ENCODE measurements at places on chromosomes 2 and 18. TPM values are rescaled to one million over a fixed set of nuclear protein-coding genes. Genes with fewer than 3 reads are reported as not detected.

GRCh38 chr18:64699081-64699480 lies 550.2 kb upstream of the LINC00305 start:
- H3K27me3 ChIP-seq, result no peaks in the 10 kb centered on the region
- H3K4me3 ChIP-seq, result no peak overlapping the region
- H3K4me1 ChIP-seq, result no peaks in the 10 kb centered on the region
- H3K27ac ChIP-seq, result no peak overlapping the region

GRCh38 chr2:237432484-237433092 lies 18.6 kb upstream of the COL6A3 start:
- no peaks in the 10 kb centered on the region for H3K27me3 ChIP-seq
- H3K4me3 ChIP-seq, result no peak overlapping the region
- no peaks in the 10 kb centered on the region for H3K36me3 ChIP-seq
- DNase-seq, result peak; percentile 82
- H3K27ac ChIP-seq, result peak overlapping the region; percentile 99

DNA sequence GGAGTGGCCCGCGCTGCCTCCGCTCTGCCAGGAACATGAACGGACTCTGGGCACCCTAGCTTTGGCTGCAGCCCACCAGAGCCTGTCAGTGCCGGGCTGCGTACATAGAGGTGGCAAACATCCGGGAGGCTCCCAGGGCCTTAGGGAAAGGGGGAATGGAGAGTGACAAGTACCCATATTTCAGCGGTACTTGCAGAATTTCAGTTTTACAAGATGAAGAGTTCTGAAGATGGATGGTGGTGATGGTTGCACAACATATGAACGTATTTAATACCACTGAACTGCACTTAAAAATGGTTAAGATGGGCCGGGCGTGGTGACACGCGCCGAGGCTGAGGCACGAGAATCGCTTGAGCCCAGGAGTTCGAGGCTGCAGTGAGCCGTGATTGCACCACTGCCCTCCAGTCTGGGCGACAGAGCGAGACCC lies 873 bp downstream of the MTHFD2 start:
- peak overlapping the region; percentile 86 for H3K27ac ChIP-seq
- H3K4me3 ChIP-seq, result peak overlapping the region; percentile 64
- H3K36me3 ChIP-seq, result no peaks in the 10 kb centered on the region
- H3K27me3 ChIP-seq, result no peaks in the 10 kb centered on the region
- H3K4me1 ChIP-seq, result peaks cover 5% of the 10 kb centered on the region

Gene ABCA12
- polyA plus RNA-seq, result 0.07 TPM

- no peaks in the 10 kb centered on the region for H3K4me1 ChIP-seq
- no peak for DNase-seq
- H3K36me3 ChIP-seq, result no peaks in the 10 kb centered on the region
- no peaks in the 10 kb centered on the region for H3K27me3 ChIP-seq
These were observed 71.0 kb downstream of the TMEM182 start for GRCh38 chr2:102832789-102833188.

Gene NLRC4
- polyA plus RNA-seq, result 0.02 TPM

Gene ANAPC1
- polyA plus RNA-seq, result 22.4 TPM

DNA sequence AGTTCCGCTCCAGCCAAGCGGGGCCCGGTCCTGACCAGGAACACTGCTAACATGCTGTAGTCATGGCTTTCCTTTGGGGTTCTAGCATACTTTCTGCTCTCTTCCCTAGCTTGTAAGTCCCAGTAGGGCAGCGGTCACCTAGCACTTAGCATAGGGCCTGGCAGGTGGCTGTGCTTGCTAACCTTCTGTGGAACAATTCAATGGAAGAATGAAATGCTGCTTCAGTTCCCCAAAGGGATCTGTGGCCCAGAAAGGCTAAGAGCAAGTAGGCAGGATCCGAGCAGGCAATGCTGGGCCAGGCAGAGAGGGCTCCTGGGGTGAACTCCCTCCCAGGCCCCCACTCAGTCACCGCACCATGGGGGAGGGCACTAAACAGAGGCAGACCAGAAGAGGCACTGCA lies 266.8 kb downstream of the CELF4 start:
- H3K27ac ChIP-seq, result peak overlapping the region; percentile 76
- no peak overlapping the region for H3K4me3 ChIP-seq
- H3K27me3 ChIP-seq, result no peaks in the 10 kb centered on the region
- no peaks in the 10 kb centered on the region for H3K36me3 ChIP-seq

DNA sequence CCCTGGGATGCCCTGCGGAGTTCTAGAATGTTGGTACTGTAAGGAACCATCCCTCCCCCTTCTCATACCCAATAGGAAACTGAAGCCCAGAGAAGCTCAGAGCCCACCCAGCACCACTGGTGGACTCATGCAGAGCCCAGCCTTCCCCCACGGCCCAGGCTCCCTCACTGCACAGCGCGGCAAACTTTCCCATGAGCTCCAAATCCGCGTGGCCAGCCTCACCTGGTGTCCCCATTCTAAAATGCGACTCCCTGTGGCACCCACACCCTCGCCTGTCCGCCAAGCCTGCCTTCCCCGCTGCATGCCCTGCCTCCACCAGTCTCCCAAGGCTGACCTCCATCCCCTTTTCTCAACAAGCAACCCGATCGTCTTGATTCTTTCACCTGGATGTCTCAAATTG lies 51.1 kb downstream of the PTGR3 start:
- no peak overlapping the region for H3K4me3 ChIP-seq
- H3K27ac ChIP-seq, result no peak overlapping the region
- DNase-seq, result no peak
- no peaks in the 10 kb centered on the region for H3K36me3 ChIP-seq
- H3K27me3 ChIP-seq, result no peaks in the 10 kb centered on the region

Gene ACTR1B
- 55.1 TPM for polyA plus RNA-seq

DNA sequence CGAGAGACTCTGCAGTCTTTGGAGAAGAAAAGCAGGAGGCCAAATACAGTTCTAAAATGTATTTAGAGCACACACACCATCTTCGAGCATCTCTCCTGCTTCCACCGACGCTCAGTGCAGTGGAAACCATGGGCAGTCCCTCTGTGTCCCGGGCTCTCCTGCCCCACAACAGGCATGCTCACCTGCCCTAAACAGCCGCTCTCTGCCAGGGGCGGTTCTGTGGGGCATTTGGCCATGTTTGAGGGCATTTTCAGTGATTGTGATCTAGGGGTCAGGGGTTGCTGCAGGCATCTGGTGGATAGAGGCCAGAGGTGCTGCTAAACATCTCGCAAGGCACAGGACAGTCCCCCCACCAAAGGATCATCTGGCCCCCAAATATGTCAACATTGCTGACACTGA lies 55.8 kb downstream of the EMX1 start:
- no peak for DNase-seq
- no peaks in the 10 kb centered on the region for H3K36me3 ChIP-seq
- peaks cover 15% of the 10 kb centered on the region for H3K4me1 ChIP-seq
- H3K4me3 ChIP-seq, result no peak overlapping the region

GRCh38 chr2:33212151-33212550 lies 264.3 kb upstream of the RASGRP3 start:
- no peak overlapping the region for H3K4me3 ChIP-seq
- no peak for DNase-seq
- H3K4me1 ChIP-seq, result peaks cover 75% of the 10 kb centered on the region

Gene MOCOS
- polyA plus RNA-seq, result 1.2 TPM

Gene C2orf66
- polyA plus RNA-seq, result 0.71 TPM

DNA sequence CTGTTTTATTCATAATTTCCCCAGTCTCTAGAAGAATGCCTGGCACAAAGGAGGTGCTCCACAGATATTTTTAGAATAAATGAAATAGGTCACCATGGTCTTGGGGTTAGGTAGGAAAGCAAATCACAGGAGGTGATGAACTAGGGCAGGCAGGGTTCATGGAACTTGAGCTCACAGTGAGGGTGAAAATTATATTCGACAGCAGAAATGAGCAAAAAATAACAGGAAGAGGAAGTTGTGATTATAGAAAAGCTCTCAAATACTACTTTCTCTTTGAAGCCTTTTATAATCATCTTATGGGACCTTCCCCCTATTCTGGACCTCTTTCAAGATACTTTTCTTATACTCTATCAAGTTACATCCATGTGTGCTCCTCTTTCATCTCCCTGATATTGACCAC lies 4.5 kb upstream of the CREB1 start:
- H3K4me3 ChIP-seq, result no peak overlapping the region
- no peaks in the 10 kb centered on the region for H3K36me3 ChIP-seq
- DNase-seq, result no peak
- no peaks in the 10 kb centered on the region for H3K27me3 ChIP-seq
- no peak overlapping the region for H3K27ac ChIP-seq
- H3K4me1 ChIP-seq, result no peaks in the 10 kb centered on the region

- no peaks in the 10 kb centered on the region for H3K27me3 ChIP-seq
- no peak overlapping the region for H3K27ac ChIP-seq
- H3K36me3 ChIP-seq, result no peaks in the 10 kb centered on the region
- H3K4me1 ChIP-seq, result no peaks in the 10 kb centered on the region
- no peak overlapping the region for H3K4me3 ChIP-seq
- no peak for DNase-seq
These were observed 60.1 kb upstream of the SLC16A14 start for GRCh38 chr2:230128623-230129342.

DNA sequence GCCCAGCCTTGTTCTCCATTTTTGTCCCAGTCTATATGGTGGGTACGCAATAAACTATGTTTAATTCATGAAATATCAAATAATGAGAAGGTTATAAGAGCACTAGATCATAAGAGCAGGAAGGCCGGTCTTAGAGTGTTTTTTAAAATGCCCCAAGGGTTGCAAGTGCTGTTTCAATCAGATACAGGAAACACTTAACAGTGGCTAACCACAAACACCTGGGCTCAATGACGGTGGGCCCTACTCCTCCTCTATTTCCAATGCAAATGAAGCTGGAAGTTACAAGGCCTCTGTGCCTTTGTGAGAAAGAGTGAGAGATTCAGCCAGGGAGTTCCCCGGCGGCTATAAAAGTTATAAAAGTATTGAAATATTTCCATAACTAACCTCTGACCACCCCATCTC lies 18.9 kb upstream of the WDR33 start:
- no peaks in the 10 kb centered on the region for H3K4me1 ChIP-seq
- H3K27ac ChIP-seq, result no peak overlapping the region

DNA sequence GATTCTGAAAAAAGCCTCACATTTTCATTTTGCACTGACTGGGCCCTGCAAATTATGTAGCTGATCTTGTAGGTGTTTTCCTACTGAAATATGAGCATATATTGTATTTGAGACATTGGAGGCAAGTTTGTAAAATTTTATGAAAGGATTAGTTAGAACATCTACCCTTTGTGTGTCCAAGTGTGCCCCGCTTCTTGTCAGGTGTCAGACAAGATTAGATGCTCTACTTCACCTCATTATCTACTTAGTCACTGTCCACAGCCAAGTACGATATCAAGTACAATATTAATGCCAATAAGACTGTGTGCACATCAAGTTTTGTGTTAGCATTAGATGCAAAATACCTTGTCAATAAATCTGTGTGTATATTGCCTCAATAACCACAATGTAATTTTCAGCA lies 67.8 kb upstream of the RPRM start:
- H3K4me3 ChIP-seq, result no peak overlapping the region
- no peak overlapping the region for H3K27ac ChIP-seq
- H3K36me3 ChIP-seq, result no peaks in the 10 kb centered on the region
- no peak for DNase-seq

Gene TOGARAM2
- polyA plus RNA-seq, result 0.69 TPM

DNA sequence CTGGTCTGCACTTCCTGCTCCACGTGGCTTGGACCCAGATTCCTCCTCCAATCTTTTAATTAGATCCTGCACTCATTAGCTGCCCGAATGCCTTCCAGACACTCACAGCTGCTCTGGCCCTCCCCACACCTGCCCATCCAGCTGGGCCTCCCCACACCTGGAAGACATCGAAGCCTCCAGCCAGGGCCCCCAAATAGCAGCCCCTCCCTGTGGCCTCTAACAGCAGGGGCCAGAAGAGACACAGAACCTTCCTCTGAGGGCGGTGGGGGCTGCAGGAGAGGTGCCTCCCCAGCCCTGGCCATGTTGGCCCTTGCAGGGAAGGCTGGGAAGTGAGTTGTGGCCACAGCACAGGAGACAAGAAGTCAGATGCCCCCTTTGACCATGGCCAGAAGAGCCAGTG lies 252.8 kb downstream of the DYSF start:
- H3K36me3 ChIP-seq, result no peaks in the 10 kb centered on the region
- no peaks in the 10 kb centered on the region for H3K27me3 ChIP-seq
- no peak overlapping the region for H3K4me3 ChIP-seq
- no peak for DNase-seq
- no peak overlapping the region for H3K27ac ChIP-seq
- peaks cover 20% of the 10 kb centered on the region for H3K4me1 ChIP-seq

Gene COL3A1
- 900 TPM for polyA plus RNA-seq

- H3K36me3 ChIP-seq, result peaks cover 29% of the 10 kb centered on the region
- no peak overlapping the region for H3K27ac ChIP-seq
- no peaks in the 10 kb centered on the region for H3K27me3 ChIP-seq
These were observed 56.8 kb downstream of the RNF144A start for GRCh38 chr2:6973895-6974545.
